ENCODE measurements at places on chromosomes 6 and 20.
A peak's percentile ranks its signal among the peaks of the same experiment; 100 is the strongest.

GRCh38 chr6:121748376-121748775 lies 312.9 kb downstream of the GJA1 start:
- DNase-seq = no peak

- no peak for DNase-seq
Measured at GRCh38 chr20:17796091-17796563, 96.4 kb downstream of the BANF2 start.

DNA sequence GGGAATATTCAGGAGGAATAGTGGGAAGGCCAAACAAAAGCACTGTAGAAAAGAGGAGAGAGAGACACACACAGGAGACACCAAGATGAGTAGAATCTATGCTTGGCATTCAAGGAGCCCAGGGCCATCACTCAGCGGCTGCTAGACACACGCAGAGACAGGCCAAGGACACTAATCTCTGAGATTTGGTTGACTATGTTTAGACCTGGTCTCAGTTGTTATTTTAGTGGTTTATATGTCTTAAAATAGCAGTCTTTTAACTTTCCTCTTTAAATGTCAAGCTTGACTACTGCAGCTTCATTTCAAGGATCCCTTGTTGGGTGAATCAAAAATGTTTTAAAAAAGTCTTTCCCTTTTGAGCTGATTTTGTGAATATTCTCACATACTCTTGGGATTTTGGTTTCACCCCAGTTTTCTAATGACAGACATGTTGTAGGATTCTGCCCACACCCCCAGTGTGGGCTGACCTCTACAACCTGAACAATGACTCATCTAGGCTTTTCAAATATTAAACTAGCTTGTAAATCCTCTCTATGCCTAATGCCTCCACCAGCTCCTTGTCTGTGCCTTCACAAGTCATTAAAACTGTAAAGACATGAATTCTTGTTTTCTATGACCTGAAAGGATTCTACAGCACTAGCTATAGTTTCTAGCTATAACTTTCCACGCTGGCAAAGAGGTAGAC lies 142.7 kb upstream of the EXOC2 start:
- DNase-seq = peak; percentile 32

- peak; percentile 17 for DNase-seq
Measured at GRCh38 chr6:117232196-117232595, 33.2 kb upstream of the VGLL2 start.

DNA sequence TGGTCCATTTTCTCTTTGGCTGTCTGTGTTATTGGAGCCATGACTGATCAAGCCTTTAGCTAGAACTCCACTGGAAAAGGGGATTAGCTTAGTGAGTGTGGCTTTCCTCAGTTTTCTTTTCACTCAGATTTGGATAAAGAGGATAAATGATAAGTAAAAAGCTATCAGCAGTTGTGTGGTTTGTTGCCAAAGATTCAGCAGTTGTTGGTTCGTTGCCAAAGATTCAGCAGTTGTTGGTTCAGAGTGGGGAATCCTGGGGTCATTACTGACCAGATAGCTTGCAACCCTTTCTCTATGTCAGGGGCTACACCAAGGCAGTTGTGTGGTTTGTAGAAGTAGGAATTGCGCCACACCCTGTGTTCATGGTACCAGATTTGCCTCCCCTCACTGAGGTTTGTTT lies 107.7 kb upstream of the SCP2D1 start:
- DNase-seq = no peak

GRCh38 chr6:89267918-89268317 lies 47.2 kb downstream of the GABRR2 start:
- DNase-seq = no peak

DNA sequence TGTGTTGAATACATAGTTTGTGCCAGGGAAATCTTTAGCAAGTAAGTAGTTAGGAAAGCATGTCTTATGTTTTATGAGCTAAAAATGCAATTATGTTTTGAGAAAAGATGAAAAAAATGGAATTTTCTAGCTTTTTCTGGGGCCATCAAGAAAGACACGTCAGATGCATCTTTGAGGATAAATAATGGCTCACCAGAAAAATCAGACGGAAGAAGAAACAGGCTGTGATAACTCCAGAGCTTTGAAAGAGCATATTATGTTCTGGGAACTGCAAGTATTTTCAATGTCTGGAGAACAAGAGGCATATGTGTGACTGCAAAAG lies 173.7 kb downstream of the CLVS2 start:
- no peak for DNase-seq

- DNase-seq = peak; percentile 23
Measured at GRCh38 chr6:136582711-136583471, 32.7 kb upstream of the MAP7 start.
